OCI-LY7 (cell line): ENCODE measurements at places on chromosomes 16 and 17. TPM values are rescaled to one million over a fixed set of nuclear protein-coding genes. Genes with fewer than 3 reads are reported as not detected.
A peak's percentile ranks its signal among the peaks of the same experiment; 100 is the strongest.

DNA sequence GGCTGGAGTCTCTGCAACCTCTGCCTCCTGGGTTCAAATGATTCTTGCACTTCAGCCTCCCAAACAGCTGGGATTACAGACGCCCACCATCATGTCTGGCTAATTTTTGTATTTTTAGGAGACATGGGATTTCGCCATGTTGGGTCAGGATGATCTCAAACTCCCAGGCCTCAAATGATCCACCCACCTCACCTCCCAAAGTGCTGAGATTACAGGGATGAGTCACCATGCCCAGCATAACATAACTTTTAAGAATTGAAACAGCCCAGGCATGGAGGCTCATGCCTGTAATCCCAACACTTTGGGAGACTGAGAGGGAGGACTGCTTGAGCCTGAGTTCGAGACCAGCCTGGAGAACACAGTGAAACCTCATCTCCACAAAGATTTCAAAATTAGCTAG is 2.5 kb downstream of the RSL1D1 start:
- DNase-seq: no peak

GRCh38 chr17:41555105-41555887 is 16.6 kb downstream of the KRT9 start:
- no peak for DNase-seq

- DNase-seq: no peak
Measured at GRCh38 chr17:32628271-32629044, 141.7 kb downstream of the CDK5R1 start.

DNA sequence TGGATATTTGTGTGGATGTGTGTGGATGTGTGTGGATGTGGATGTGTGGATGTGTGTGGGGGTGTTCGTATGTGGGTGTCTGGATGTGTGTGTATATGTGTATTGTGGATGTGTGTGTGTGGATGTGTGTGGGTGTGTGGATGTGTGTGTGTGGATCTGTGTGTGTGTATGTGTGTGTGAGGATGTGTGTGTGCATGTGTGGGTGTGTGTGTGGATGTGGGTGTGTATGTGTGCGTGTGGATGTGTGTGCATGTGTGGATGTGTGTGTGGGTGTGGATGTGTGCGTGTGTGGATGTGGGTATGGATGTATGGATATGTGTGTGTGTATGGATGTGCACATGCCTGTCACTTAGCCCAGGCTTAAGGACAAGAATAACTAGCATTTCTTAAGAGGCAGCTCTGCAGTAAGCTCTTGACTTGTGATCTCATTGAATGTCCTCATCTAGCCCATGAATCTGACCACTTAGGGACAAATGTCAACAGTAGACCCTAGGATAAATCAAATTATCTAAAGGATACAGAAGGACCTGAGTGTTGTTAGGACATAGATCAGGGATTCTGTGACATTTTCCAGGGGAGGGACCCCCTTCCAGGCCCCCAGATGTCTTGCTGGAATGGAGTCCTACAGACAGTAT is 83.5 kb downstream of the BMERB1 start:
- no peak for DNase-seq

GRCh38 chr16:30699615-30700099 is 686 bp downstream of the SRCAP start:
- DNase-seq: no peak

GRCh38 chr17:19376811-19377210 is 1.5 kb upstream of the MAPK7 start:
- no peak for DNase-seq

GRCh38 chr16:55482056-55482455 is 3.1 kb downstream of the MMP2 start:
- no peak for DNase-seq

- no peak for DNase-seq
Measured at GRCh38 chr16:71945616-71946015, 50.3 kb downstream of the IST1 start.

GRCh38 chr17:45677770-45678169 is 106.3 kb upstream of the CRHR1 start:
- no peak for DNase-seq

- no peak for DNase-seq
Measured at GRCh38 chr17:60445144-60445543, 22.9 kb downstream of the CHCT1 start.

GRCh38 chr16:27315333-27316037 is 1.7 kb downstream of the IL4R start:
- DNase-seq: peak; percentile 61

- peak; percentile 25 for DNase-seq
Measured at GRCh38 chr17:9021158-9021991, at the start of gene NTN1. Gene NTN1, plus strand, starts transcription at chr17:9021510. Its CDS starts 864 bp downstream, at chr17:9022374.

- DNase-seq: no peak
Measured at GRCh38 chr17:34589120-34589965, 10.0 kb downstream of the TMEM132E start.

DNA sequence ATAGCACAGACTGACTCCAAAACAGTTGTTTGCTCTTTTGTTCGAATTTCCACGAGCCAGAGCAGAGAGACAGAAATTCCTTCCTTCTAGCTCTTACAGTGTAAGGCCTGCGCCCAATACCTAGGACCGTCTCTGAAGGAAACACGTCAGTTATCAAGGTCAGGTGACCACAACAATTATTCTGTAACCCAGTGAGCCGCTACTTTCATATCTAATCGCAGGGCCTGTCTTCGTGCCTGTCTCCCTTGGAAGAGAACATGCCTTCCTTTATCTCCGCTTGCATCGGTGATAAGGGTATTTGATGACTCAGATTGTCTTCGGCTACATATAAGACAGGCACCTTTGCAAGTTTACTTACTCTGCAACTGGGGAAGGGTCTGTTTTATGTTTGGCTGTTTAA is 288.0 kb downstream of the MAF start:
- DNase-seq: no peak

- peak; percentile 27 for DNase-seq
Measured at GRCh38 chr17:77189148-77189547, 48.4 kb downstream of the SEC14L1 start.

DNA sequence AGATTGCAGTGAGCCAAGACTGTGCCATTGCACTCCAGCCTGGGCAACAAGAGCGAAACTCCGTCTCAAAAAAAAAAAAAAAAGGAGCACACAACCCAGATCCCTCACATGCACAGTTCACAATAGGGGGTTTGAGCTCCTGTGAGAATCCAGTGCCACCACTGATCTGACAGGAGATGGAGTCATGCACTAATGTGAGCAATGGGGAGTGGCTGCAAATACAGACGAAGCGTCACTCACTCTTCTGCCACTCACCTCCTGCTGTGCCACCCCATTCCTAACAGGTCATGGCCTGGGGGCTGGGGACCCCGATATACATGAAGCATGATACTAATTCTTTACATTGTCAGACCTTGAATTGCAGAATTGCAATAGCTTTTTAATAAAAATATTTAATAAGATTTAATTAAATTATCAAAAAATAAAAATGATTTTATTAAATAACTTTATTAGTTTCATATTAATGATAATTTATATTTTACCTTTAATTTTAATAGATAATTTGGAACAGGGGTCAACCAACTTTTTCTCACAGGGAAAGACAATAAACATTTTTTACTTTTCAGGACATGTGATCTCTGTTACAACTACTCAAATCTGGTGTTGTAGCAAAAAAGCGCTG is 171.4 kb downstream of the COPRS start:
- no peak for DNase-seq

DNA sequence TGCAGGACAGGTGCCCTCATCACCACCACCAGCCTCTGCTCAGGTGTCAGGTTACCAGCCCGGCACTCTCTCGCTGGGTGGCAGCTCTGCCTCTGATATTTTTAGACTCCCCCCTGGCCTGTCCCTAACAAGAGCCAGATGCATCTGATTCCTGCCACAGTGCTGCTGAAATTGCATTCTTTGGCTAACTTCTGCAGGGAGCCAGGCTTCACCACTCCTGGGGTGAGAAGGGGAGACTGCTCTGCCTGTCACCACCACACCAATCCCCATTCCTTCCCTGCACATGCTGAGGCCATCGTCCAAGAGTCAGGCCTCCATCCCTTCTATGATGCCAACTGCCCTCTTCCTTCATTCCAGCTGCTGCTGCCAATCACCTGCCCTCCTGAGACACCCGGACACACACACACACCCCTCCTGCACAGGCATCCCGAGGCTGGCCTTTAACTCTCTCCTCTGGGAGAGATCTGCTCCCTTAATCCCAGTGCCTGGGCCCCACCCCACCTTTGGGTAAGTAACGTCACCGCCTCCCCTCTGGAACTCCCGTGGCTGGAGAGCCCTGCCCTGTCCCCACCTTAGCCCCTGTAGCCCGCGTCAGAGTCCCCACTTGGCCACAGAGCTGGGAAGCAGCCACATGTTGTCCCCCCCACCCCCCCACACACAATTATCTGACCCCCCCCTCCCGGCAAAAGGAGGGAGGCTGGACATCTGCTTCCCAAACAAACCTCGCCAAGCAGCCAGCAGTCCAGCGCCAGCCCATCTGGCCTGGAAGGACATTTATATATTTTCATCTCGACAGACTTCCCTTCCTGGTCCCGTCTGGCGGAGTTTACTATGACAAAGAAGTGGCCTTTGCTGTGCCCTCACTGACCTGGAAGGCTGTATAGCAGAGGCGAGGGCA is 2.8 kb downstream of the EMP2 start:
- DNase-seq: no peak

- no peak for DNase-seq
Measured at GRCh38 chr16:46688101-46688653, 801 bp downstream of the VPS35 start.

- DNase-seq: no peak
Measured at GRCh38 chr16:27474041-27474440, 72.1 kb downstream of the IL21R start.

- no peak for DNase-seq
Measured at GRCh38 chr16:72266836-72267235, 94.9 kb upstream of the PMFBP1 start.

DNA sequence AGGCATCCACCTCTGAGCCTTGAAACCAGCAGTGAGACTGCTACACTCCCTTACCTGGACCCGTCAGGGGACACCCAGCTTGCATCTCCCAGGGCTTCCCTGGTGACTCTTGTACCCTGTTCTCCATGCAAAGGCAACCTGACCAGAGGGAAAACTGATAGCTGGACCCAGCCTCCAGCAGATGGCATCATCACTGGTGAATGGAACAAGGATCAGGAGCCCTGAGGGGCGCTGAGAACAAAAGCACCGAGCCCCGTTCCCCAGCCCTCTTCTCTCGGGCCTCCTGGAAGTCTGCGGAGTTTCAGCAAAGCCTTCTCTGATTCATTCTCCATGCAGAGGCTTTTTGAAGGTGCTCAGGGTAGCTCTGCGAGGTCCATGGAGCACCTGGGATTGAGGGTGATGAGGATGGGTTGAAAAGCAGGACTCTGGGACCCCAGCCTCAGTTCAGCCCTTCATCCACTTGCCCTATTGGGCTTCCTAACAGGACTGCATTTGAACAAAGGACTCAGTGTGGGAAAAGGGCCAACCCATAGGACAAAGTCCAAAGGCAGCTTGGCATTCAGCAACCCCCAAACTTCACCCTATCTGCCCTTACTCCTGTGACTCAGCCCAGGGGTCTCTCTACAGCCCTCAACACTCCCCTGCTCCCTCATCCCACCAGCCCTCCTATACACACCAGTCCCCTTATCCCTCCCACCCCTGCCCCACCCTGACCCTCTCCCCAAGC is 45.0 kb upstream of the LHX1 start:
- DNase-seq: no peak

- peak; percentile 78 for DNase-seq
Measured at GRCh38 chr16:19375561-19376158, 42.0 kb upstream of the TMC5 start.

DNA sequence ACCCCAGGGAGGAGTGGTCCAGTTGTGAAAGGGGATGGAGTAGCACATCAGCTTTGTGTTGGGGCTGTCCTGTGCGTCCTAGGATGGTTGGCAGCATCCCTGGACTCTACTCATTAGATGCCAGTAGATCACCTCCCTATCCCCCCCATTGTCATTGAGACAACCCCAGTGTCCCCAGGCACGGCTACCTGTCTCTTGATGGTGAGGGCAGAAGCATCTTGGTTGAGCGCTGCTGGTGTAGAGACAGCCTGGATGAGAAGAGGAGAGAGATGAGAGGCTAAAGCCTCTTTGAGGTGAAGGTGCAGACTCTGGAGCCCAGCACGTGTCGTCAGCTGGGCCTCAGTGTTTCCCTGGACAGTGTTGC is 55.4 kb downstream of the TNFRSF13B start:
- no peak for DNase-seq

Gene CES3
- 1.4 and 1.9 TPM in 2 replicates for total RNA-seq

Gene KCNJ2
- total RNA-seq: 0.55 and 0.57 TPM in 2 replicates

Gene CACNG4
- not detected in 2 replicates for total RNA-seq

Gene CD300A
- total RNA-seq: 1.8 and 3.5 TPM in 2 replicates

Gene TP53TG3B
- not detected in 2 replicates for total RNA-seq

Gene TMEM238L
- total RNA-seq: not detected in 2 replicates

Gene C16orf96
- total RNA-seq: 0.27 and 0.37 TPM in 2 replicates

Gene C1QTNF1
- total RNA-seq: not detected in 2 replicates

Gene RGS9
- 22.2 and 26.4 TPM in 2 replicates for total RNA-seq

Gene KLHL10
- not detected in 2 replicates for total RNA-seq

Gene C17orf100
- 5.2 and 5.6 TPM in 2 replicates for total RNA-seq

Gene CHD9NB
- total RNA-seq: not detected in 2 replicates

Gene CCL16
- total RNA-seq: not detected in 2 replicates

Gene MYH13
- not detected in 2 replicates for total RNA-seq

Gene CD300LG
- total RNA-seq: not detected in 2 replicates

Gene GRAP
- 125 and 154 TPM in 2 replicates for total RNA-seq

Gene NAGPA
- 12.2 and 14.6 TPM in 2 replicates for total RNA-seq

Gene KRT9
- not detected in 2 replicates for total RNA-seq
